Psoas muscle (tissue), 8 donors: ENCODE measurements at places on chromosomes 7 and 10. TPM values are rescaled to one million over a fixed set of nuclear protein-coding genes. Genes with fewer than 3 reads are reported as not detected.
A peak's percentile ranks its signal among the peaks of the same experiment; 100 is the strongest.

ZNF679 gene
- polyA plus RNA-seq, result not detected

AKR1C8 gene
- polyA plus RNA-seq, result not detected

EPO gene
- not detected for polyA plus RNA-seq

DNA sequence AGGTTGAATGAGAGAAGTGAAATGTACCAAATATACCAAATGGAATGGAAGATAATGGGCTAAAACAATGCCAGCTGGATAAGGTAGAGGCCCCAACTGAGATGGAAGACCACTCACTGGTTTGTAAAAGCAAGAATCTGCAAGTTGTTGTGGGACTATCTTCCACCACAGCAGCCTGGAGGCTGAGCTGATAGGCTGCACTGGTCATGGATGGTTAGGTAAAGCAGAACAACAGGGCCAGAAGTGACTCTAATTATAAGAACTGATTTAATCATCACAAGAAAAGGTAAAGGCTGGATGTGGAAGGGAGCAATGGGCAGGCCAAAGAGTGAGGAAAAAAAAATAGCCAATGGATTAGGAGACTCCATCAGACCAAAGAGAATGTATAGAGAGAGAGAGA lies 11.8 kb downstream of the TFEC start:
- no peaks in the 10 kb centered on the region for H3K27me3 ChIP-seq
- no peak for DNase-seq
- H3K36me3 ChIP-seq, result no peaks in the 10 kb centered on the region
- no peak overlapping the region for H3K4me3 ChIP-seq
- H3K4me1 ChIP-seq, result no peaks in the 10 kb centered on the region

DNA sequence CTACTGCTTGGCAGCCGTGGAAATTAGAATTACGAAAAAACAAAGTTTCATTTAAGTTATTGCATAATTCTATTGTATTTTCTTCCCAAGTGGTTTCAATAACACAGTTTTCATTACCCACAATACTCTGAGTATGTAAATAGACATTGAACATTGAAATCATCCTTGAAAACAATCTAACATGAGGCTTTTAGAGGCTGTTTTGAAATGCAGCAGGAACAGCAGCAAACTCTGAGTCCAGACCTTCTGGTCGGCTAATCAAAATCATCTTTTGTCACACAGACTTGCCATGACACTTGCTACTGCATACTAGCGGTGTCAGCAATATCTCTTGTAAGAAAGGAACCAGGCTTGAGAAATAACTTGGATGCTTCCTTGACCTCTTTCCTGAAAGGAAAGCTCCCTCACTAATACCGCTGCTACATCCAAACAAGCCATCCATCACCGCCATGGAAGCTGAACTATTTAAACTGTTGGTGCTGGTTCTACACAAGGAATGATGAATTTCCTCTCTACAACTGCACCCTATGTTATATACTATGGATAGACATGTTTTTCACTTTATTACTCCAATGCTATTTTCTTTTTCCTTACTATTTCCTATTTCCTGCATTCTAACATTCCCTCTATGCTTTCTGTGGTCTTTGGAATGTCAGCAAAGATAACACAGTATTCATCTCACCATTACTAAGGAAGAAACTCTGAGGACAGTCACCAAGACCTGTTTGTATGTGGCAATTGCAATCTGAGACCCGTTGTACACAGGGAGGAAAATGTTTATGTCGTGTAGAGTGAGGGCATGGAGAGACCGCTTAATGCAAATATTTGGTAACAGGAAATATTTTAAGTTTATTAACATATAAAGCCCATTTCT lies 130.8 kb downstream of the ITGA8 start:
- DNase-seq, result no peak
- H3K36me3 ChIP-seq, result no peaks in the 10 kb centered on the region
- H3K4me3 ChIP-seq, result no peak overlapping the region
- H3K4me1 ChIP-seq, result no peaks in the 10 kb centered on the region
- no peaks in the 10 kb centered on the region for H3K27me3 ChIP-seq
- no peak overlapping the region for H3K27ac ChIP-seq

DNA sequence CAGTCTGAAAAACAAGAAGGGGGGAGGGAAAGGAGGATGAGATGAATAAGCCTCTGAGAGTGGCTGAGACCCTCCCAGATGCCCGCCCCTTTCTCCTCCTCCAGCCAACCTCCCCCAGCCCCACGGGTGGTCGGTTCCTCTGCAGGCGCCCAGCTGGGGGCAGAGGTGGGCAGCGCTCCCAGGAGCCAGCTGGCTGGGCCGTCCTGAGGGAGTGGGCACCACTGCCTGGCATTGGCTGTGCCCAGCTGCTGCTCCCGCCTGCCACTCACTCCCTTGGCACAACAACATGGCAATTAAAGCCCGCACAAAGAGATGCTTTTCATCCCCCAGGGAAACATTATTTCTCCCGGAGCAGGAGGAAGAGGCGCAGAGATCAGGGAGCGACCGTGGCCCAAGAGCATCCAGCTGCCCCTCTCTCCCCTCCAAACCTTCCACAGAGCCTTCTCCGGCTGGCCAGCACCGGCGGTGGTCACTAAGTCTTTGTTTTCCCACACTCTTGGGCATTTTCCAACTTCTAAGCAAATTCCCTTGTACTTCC lies 107.2 kb downstream of the SPDYE5 start:
- peaks cover 7% of the 10 kb centered on the region for H3K4me1 ChIP-seq
- no peaks in the 10 kb centered on the region for H3K36me3 ChIP-seq
- no peak for DNase-seq
- H3K27me3 ChIP-seq, result no peaks in the 10 kb centered on the region
- peak overlapping the region; percentile 36 for H3K27ac ChIP-seq

DNA sequence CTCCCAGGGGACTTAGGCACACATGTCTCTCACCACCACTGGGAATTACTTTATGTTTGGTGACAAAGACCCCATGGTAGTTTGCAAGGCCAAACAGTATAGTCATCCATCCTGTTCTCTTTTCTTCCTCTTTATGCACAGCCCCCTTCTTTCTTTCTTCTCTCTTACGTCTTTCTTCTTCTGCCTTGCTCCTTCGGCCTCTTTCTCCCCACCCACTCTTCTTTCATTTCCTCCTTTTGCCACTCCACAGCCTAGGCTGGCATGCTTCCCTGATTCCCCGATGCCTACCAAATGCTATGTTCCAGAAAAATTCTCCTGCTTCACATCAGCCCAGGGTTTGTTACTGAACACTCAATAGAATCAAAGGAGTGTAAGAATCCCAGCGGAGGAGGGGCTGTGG lies 62.4 kb upstream of the MKLN1 start:
- no peak for DNase-seq
- no peak overlapping the region for H3K27ac ChIP-seq
- H3K27me3 ChIP-seq, result no peaks in the 10 kb centered on the region
- H3K36me3 ChIP-seq, result no peaks in the 10 kb centered on the region
- no peak overlapping the region for H3K4me3 ChIP-seq
